ENCODE measurements at places on chromosomes 7 and 10. TPM values are rescaled to one million over a fixed set of nuclear protein-coding genes. Genes with fewer than 3 reads are reported as not detected.

SVOPL gene
- not detected for total RNA-seq

NACAD gene
- total RNA-seq = 2.6 TPM

STEAP2 gene
- total RNA-seq = 4.5 TPM

GLCCI1 gene
- total RNA-seq = 6.9 TPM

FGFBP3 gene
- total RNA-seq = 0.97 TPM

COMTD1 gene
- total RNA-seq = 3.9 TPM

AMPH gene
- 0.86 TPM for total RNA-seq

CNOT4 gene
- total RNA-seq = 10.3 TPM

ANKRD22 gene
- total RNA-seq = not detected

CLRN3 gene
- total RNA-seq = not detected

OR13A1 gene
- total RNA-seq = not detected

ADCY1 gene
- total RNA-seq = 0.32 TPM

LBX1 gene
- total RNA-seq = not detected

PNLIPRP1 gene
- total RNA-seq = not detected

GIMAP1 gene
- total RNA-seq = not detected

FANK1 gene
- 2.9 TPM for total RNA-seq

REEP3 gene
- total RNA-seq = 127 TPM

PIP gene
- not detected for total RNA-seq

MUC12 gene
- total RNA-seq = not detected

SFRP4 gene
- 0.43 TPM for total RNA-seq

NEUROD6 gene
- not detected for total RNA-seq

SPDYE6 gene
- total RNA-seq = not detected

EBF3 gene
- 6.0 TPM for total RNA-seq

TFEC gene
- not detected for total RNA-seq

TMEM72 gene
- total RNA-seq = not detected

LGI1 gene
- total RNA-seq = not detected

HOXA1 gene
- 0.32 TPM for total RNA-seq

INSIG1 gene
- 389 TPM for total RNA-seq

SPDYE8 gene
- not detected for total RNA-seq

NUTM2B gene
- 0.32 TPM for total RNA-seq

OPN1SW gene
- not detected for total RNA-seq

CALHM1 gene
- not detected for total RNA-seq

SLC13A4 gene
- not detected for total RNA-seq

SLC39A12 gene
- total RNA-seq = not detected
